Fibroblast of skin of scalp (primary cell): ENCODE measurements at places on chromosomes 3 and 15.

DNA sequence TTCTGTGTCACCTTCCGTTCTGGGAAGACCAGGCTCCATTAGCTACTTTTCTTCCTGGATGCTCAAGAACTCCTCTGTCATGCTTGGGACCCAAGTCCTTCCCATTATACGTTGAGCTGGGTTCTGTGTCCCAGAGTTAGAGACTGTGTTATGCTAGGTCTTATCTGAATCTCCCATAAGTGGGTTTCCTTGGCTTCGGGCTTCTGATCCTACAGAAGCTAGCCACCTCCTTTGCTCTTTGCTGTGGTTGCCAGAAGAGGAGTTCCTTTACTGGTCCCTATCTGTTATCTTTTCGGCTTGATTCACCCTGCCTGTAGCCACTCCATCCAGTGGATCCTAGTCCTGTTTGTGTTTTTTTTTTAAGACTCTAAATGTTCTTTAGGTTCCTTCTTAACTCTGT lies 38.0 kb downstream of the TYRO3 start:
- no peak for DNase-seq

DNA sequence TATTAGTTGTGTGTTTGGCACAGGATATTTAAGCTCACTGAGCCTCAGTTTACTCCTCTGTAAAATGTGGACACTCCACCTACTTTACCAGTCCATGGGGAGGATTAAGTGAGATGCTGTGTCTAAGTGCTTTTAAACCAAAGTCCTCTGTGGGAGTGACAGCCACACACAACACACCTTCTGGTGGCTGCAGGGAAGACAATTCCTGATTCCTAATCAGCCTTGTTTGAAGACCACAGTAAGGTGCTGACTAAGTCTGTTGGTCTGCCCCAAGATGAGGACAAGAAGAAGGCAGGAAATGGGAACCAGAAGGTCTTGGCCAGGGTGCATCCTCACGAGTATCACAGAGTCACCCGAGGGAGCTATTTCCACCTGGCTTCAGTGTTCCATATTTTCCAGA lies 52.3 kb downstream of the EPHB1 start:
- no peak for DNase-seq

GRCh38 chr15:43529141-43529540 lies 11.7 kb downstream of the MAP1A start:
- no peak for DNase-seq

- DNase-seq = no peak
Measured at GRCh38 chr15:58705105-58705504, 44.4 kb downstream of the ADAM10 start.
